ENCODE measurements at places on chromosomes 1 and 21.
A peak's percentile ranks its signal among the peaks of the same experiment; 100 is the strongest.

- DNase-seq, result no peak
Measured at GRCh38 chr1:43990271-43991199, 864 bp upstream of the CCDC24 start.

DNA sequence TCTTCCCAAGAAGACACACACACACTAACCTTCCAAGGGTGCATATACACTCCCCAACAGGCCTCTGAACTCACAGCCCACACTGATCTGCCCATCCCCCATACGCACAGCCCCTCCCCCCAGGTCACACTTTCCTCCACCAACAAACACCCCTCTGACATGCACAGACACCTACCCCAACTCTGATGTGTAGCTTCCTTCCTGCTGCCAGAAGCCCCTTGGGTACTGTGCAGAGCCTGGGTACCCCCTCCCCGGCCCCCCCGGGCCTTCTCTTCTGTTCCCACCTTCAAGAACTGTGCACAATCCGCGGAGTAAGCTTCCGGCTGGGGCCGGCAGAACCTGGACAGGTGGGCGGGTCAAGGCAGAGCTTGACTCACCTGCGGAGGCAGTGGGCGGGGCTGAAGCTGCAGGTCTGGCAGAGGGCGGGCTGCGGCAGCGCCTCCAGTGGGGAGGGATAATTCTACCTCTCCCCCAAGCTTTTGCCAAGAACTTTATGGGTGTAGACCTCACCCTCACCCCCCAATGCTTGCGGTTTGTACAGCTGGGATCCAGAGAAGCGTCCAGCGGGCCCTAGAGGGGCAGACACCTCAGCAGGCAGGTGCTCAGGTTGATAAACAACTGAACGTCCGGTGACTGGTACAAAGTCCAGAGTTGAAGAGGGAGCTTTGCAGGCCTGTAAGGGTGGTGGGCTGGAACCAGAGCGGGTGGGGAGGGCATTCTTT lies at the start of gene C1orf210:
Gene C1orf210 (minus strand): TSS at position 313 of the 722 bp plus-strand sequence. CDS start 2,311 bp downstream, outside the sequence.
- DNase-seq, result peak; percentile 98

DNA sequence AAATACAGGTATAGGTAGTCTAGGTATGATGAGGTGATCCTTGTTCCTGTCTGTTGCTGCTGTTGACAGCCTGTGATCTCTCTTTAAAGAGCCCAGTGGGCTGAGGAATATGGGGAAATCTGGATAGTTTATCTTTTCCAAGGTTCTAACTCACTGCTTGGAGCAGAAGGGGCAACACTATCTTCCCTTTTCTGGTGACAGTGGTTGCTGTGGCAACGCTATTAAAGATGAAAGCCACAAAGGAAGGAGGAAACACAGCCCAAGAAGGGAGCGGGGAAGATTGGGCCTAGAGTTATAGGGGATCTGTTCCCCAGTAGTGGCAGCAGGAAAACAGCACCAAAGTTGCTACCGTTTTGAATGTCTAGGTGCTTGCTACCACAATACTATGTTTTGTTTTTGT lies 8.8 kb downstream of the PCP4L1 start:
- DNase-seq, result no peak

GRCh38 chr1:86030180-86030579 lies 126.4 kb downstream of the COL24A1 start:
- no peak for DNase-seq

DNA sequence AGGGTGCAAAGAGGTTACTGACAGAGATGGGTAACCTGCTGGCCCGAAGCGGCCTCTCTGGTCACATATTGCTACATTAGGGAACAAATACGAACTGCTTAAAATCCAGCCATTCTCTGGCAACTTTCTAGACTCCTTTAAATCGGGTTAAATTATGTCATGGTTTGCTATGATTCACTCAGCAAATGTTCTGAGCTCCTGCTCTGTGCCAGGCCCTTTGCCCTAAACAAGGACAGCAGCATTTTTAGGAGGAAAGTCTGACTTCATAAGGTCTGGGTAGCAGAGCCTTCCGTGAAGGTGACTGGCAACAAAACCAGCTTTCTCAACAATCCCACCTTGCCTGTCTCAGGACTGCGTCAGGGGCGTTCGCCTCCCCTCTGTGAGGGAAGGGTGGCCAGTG lies 15.4 kb downstream of the ZP4 start:
- DNase-seq, result no peak

GRCh38 chr1:77430966-77431690 lies 149.3 kb downstream of the AK5 start:
- DNase-seq, result no peak

DNA sequence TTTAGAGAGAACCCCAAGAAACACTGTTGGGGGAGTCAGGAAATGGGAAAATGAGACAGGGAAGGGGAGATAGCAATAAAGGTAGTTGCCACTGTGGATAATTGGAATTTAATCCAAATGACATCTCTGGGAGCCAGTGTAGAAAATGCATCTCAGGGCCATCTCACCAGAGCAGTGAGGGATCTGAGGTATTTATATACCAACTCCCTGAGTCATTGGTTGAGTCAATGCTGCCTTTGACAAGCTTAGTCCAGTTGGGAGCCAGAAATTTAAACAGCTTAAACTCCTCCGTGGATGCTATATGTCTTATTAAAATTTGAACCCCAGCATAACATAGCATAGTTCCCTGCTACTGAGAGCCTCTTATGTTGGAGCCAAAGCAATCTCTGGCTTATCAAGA lies 140.3 kb downstream of the SLC30A10 start:
- DNase-seq, result no peak

- DNase-seq, result no peak
Measured at GRCh38 chr1:223774134-223774814, 61.9 kb downstream of the CAPN2 start.

- DNase-seq, result no peak
Measured at GRCh38 chr1:9589144-9589718, 520 bp downstream of the TMEM201 start.

DNA sequence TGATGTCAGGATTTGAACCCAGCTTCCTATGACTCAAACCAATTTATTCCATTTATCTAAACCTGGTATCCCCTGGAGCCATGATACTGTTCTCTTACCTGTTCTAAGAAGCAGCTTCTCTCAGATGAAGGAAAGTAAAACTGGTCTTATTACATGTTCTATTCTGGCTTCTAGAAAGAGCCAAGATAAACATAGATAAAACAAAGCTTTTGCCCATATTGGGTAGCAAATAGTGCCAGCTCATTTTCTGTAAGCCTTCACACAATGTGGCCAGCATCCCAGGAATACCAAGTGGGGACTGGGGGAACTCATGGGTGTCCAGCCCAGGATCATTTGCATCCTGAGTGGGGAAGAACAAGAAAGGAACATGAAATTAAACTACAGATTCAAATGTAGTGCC lies 53.5 kb upstream of the EPHA8 start:
- no peak for DNase-seq

DNA sequence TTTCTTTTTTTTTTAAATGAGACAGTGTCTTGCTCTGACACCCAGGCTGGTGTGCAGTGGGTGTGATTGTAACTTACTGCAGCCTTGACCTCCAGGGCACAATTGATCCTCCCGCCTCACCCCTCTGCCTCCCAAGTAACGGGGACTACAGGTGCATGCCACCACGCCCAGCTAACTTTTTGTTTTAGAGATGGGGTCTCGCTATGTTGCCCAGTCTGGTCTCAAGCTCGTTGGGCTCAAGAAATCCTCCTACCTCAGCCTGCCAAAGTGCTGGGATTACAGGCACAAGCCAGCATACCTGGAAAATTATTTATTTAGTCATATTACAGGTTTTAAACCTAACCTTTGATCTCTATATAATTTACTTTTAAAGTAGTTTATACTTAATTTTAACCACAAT lies 13.4 kb downstream of the LRRC39 start:
- DNase-seq, result no peak

- DNase-seq, result no peak
Measured at GRCh38 chr1:94351481-94351880, 66.7 kb upstream of the ABCD3 start.

DNA sequence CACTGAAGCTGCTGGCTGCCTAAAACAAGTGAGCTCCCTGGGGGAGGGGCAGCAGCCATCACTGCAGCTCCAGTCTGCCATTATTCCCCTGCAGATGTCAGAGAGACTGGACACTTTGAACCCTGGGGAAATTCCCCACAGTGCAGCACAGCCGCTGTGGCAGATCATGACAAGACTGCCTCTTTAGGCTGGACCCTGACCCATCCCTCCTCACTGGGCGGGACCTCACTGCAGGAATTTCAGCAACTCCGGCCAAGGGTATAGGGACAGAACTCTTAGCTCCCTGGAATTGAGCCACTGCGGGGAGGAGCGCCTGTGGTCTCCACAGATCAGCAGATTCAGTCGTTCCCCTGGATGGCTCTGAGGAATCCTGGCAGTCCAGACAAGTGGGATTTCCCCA lies 964.6 kb downstream of the BRINP3 start:
- DNase-seq, result peak; percentile 11

DNA sequence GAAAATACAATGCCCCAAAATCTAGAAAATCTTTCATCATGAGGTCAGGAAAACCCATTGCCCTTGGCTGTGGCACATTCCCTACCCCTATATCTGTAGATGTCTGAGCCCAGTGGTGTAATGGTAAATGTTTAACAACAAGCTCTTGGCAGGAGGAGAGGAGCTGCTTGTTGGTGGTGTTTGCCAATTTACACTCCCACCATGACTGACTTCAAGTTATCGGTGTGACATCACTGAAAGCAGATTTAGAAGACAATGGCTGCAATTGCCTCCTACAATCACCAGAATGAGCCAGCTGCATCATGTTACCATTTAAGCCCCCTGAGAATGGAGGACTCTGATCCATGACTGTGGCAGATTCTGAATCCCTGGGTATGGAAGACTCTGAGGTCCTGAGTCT lies 70.9 kb downstream of the SDC3 start:
- DNase-seq, result no peak

- no peak for DNase-seq
Measured at GRCh38 chr1:46592823-46593222, 11.2 kb downstream of the MKNK1 start.

- DNase-seq, result peak; percentile 93
Measured at GRCh38 chr1:25568090-25568833, 24.9 kb downstream of the LDLRAP1 start.

DNA sequence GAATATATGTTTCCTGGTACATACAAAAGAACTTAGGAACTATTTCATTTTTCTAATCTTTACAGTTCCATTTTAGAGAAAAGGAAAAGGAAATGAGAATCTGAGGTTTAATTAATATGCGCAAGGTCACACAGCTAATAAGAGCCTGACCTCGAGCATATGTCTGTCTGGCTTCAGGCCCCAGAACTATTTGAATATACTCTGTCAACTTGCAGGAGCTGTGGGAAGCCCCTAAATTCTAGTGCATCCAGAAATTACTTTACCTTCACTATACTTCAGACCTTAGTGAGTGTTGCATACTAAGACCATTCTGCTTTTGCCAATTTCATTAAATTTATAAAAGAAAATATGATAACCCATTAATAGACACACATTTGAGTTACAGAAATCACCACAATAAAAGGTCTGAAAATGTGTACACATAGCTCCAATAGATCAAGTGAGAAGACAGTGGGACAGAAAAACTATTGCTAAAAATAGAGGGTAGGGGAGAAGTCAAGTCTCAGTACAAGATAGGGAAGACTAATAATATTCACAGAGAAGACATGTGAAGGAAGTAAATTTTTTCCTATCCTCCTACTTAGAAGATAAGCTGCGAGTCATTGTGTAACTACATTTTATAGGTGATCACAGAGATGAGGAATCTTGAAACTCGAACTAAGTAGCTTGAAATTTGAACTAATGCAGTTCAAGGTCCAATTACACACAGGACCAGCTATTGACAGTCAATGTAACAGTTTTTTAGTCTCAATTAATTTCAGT lies 3.8 kb downstream of the RGS13 start:
- no peak for DNase-seq

GRCh38 chr1:41418857-41419583 lies 57.8 kb downstream of the FOXO6 start:
- peak; percentile 47 for DNase-seq

DNA sequence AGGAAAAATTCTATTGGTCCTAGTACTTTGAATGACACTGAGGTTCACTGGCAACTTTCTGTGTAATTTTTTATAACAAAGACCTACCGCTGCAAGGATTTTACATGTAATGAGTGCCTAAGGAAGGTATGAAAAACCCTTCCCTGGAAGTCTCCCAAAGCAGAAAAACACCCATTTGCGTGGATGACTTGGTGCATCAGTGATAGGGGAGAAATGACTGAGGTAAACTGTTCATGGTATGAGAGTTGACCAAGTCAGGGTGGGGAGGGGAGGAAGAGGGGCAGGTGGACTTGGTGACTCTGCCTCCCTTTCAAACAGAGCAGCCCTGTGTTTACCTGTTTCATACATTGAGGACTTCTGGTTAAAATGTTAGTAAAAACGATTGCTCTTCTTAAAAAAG lies 78.8 kb upstream of the IPO9 start:
- DNase-seq, result no peak

Data from GM23338 (cell line).